ENCODE measurements at places on chromosomes 6 and 20. TPM values are rescaled to one million over a fixed set of nuclear protein-coding genes. Genes with fewer than 3 reads are reported as not detected.

Gene CCDC170
- total RNA-seq = under 0.01 TPM

Gene SLC17A1
- not detected for total RNA-seq

Gene FOXQ1
- total RNA-seq = 4.5 TPM

Gene CDH4
- total RNA-seq = 2.2 TPM

Gene ME1
- total RNA-seq = 24.3 TPM

Gene ZNF292
- total RNA-seq = 4.2 TPM

Gene ZNFX1
- 12.2 TPM for total RNA-seq

Gene SNRPB2
- total RNA-seq = 73.8 TPM

Gene ID1
- total RNA-seq = 149 TPM

Gene SAYSD1
- total RNA-seq = 9.9 TPM

Gene VSX1
- not detected for total RNA-seq
